ENCODE measurements at places on chromosomes 3 and 15.

- no peak for DNase-seq
Measured at GRCh38 chr3:66597308-66597863, 96.6 kb upstream of the LRIG1 start.

GRCh38 chr15:92407321-92407720 lies 13.6 kb downstream of the ST8SIA2 start:
- no peak for DNase-seq

GRCh38 chr3:157369727-157370421 lies 66.8 kb upstream of the PTX3 start:
- no peak for DNase-seq

GRCh38 chr3:13353936-13354542 lies 66.1 kb downstream of the NUP210 start:
- no peak for DNase-seq

- no peak for DNase-seq
Measured at GRCh38 chr3:159356606-159357005, 554.8 kb downstream of the MFSD1 start.
